ENCODE measurements at places on chromosomes 1 and 21. TPM values are rescaled to one million over a fixed set of nuclear protein-coding genes. Genes with fewer than 3 reads are reported as not detected.

Gene DIO1
- not detected for total RNA-seq

DNA sequence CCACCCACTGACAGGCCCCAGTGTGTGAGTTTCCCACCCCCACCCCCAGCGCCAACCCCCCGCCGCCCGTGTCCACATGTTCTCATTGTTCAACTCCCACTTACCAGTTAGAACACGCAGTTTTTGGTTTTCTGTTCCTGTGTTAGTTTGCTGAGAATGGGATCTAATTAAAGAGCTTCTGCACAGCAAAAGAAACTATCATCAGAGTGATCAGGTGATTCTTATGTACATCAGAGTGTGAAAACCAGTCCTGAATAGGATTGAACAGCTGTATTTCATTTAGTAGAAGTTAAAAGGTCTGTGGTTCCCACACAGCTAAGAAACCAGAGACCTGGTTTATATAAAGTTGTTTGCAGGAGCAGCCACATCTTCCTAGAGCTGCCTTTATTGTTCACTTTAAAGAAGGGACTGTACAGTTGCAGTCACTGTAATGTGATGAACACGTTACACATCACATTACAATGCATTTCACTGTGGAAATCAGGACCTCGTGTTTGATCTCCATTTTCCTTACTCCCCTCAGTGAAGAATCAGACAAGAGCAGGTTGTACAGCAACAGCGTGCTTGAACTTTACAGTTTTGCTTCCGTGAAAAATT is 1.2 kb downstream of the GBP6 start:
- no peak overlapping the region for H3K27ac ChIP-seq
- no peaks in the 10 kb centered on the region for H3K36me3 ChIP-seq
- H3K27me3 ChIP-seq, result no peaks in the 10 kb centered on the region

GRCh38 chr1:101086783-101087182 is 61.2 kb upstream of the DPH5 start:
- H3K27ac ChIP-seq, result no peak overlapping the region
- no peak overlapping the region for H3K4me3 ChIP-seq
- no peaks in the 10 kb centered on the region for H3K36me3 ChIP-seq
- peaks cover 23% of the 10 kb centered on the region for H3K4me1 ChIP-seq

Gene FLG
- total RNA-seq, result not detected

- no peaks in the 10 kb centered on the region for H3K4me1 ChIP-seq
- H3K27ac ChIP-seq, result no peak overlapping the region
- H3K4me3 ChIP-seq, result no peak overlapping the region
- H3K36me3 ChIP-seq, result no peaks in the 10 kb centered on the region
- DNase-seq, result no peak
- H3K27me3 ChIP-seq, result no peaks in the 10 kb centered on the region
Measured at GRCh38 chr1:202247104-202247503, 53.5 kb downstream of the LGR6 start.

DNA sequence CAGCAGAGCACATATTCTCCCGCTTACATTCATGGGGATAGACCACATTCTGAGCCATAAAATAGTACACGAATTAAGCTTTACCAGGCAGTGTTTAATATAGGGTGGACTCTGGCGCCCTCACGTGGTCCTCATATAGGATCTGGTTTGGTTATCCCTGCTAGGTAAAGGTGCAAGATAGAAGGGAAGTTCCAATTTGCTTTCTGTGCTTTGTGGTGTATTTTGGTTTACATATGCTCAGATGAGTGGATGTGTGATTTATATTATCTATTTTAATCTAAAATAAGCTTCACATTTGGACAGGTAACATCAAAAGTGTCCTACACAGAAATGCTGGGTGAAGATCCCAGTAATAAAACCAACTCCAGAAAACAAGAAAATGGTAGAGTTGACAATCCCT is 3.6 kb downstream of the CR1 start:
- no peak overlapping the region for H3K4me3 ChIP-seq
- peaks cover 12% of the 10 kb centered on the region for H3K27me3 ChIP-seq
- DNase-seq, result peak; percentile 43

DNA sequence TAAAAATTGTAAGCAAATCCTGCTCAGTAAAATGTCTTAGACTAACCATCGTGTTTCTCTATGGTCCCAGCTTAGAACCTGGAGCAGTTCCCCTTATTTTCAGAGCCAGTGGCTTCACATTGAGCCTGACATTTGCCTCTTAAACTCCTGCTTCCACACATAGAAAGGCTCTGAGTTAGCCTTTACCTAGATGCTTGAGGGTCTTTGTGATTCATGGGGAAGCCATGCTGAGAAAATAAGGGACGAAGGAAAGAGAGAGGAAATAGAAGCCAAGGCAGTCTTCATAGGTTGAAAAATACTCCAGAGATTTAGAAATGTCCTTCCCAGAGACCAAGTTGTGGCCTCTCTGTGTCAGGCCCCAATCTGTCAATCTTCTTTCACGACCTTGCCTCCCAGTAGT is 16.1 kb upstream of the RBBP5 start:
- DNase-seq, result no peak
- H3K27me3 ChIP-seq, result no peaks in the 10 kb centered on the region
- no peak overlapping the region for H3K4me3 ChIP-seq
- H3K4me1 ChIP-seq, result peaks cover 9% of the 10 kb centered on the region
- no peak overlapping the region for H3K27ac ChIP-seq

Gene NOTCH2
- 53.9 TPM for total RNA-seq

DNA sequence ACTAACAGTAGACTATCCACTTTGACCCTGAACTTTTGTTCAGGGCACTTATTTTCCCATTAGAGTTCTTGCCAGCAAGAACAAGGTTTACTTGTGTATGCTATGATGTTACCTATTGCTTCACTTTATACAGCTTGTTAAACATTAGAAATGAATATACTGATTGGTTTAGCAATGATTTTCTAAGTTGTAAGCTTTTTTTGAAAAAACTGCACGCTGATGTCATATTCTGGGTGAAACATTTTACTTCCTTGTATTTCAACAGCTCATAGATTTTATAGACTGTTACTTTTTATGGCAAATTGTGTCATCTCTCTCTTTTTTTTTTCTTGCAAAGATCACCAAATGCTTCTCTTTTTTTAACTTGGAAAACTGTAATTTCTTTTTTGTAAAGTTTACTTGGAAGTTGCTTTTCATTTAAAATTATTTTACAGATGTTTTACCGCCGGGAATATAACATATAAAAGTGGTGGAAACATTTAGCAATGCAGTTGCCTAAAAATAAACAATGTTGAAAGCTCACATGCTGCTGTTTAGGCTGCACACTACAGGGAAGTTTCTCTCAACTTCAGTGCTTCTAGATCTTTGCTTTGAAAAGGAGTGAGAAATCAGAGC is 215.3 kb upstream of the NFIA start:
- H3K27ac ChIP-seq, result no peak overlapping the region
- DNase-seq, result no peak
- no peaks in the 10 kb centered on the region for H3K4me1 ChIP-seq
- H3K27me3 ChIP-seq, result peaks cover 7% of the 10 kb centered on the region
- H3K36me3 ChIP-seq, result no peaks in the 10 kb centered on the region
- no peak overlapping the region for H3K4me3 ChIP-seq

Gene ADORA1
- total RNA-seq, result not detected

DNA sequence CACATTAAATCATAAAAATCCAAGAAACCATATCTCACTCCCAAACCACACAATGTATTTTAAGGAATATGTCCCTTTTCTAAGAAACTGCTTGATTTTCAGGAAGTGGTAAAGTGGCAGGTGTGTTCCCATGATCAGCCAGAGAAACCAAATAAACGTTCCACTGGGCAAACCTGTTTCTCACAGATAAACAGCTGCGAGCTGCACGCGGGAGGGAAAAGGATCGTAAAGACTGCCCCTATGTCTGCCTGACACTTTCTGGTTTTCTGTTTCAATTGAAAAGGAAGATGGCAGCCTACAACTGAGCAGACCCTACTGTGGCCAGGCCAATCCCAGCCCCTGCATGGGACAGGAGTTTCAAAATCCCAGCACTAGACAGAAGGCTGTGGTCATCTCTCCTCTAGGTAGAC is 36.6 kb downstream of the HIVEP3 start:
- H3K27me3 ChIP-seq, result no peaks in the 10 kb centered on the region
- DNase-seq, result no peak
- no peak overlapping the region for H3K27ac ChIP-seq
- peaks cover 6% of the 10 kb centered on the region for H3K4me1 ChIP-seq

DNA sequence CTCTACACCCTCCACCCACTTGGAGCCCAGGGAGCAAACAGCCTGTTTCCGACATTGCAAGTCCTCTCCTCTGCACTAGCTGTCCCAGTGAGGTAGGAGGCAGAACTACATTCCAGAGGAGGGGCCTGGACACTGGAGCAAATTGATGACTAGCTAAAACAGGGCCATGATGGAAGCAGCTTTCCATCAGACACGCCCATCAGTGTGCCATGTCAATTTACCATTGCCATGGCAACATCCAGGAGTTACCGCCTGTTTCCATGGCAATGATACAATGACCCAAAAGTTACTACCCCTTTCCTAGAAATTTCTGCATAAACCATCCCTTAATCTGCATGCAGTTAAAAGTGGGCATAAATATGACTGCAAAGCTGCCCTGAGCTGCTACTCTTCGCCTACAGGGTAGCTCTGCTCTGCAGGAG is 647.1 kb downstream of the PTPRU start:
- H3K4me3 ChIP-seq, result no peak overlapping the region
- no peaks in the 10 kb centered on the region for H3K36me3 ChIP-seq
- DNase-seq, result no peak
- no peaks in the 10 kb centered on the region for H3K4me1 ChIP-seq

GRCh38 chr1:224292419-224292818 is 37.6 kb downstream of the NVL start:
- peaks cover 37% of the 10 kb centered on the region for H3K36me3 ChIP-seq
- H3K4me1 ChIP-seq, result no peaks in the 10 kb centered on the region
- DNase-seq, result no peak
- no peak overlapping the region for H3K4me3 ChIP-seq
- no peak overlapping the region for H3K27ac ChIP-seq
- no peaks in the 10 kb centered on the region for H3K27me3 ChIP-seq

DNA sequence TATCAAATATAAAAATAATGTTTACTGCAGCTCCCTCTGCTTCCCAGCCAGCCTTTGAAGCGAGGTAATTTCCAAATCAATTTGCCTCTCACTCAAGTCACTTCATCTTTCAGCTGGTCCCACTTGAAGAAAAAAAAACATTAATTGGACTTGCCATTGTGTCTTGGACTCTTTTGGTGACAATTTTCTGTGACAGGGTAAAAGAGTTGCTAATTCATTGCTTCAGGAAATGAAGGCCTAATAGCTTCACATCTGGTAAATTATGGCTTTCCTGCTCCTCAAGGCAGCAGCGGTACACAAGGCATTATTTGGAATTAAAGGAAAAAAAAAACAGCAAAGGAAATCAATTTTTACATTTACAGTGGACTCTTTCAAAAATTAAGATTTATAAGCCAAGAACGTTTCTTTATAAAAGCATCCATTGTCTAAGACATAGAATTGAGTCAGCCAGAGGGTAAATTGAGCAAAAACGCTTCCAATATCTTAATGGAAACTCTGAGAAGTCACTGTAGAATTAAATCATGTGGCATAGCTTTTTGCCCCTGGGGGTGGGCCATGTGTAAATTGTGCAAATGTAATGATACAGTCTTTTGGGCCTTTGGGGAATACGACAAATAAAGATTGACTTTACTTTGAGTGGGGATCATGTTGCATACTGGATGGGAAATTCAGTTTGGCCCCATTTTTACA is 102.5 kb downstream of the LYPLAL1 start:
- no peaks in the 10 kb centered on the region for H3K4me1 ChIP-seq
- H3K36me3 ChIP-seq, result no peaks in the 10 kb centered on the region
- no peaks in the 10 kb centered on the region for H3K27me3 ChIP-seq
- no peak for DNase-seq
- H3K4me3 ChIP-seq, result no peak overlapping the region

Gene RPL11
- total RNA-seq, result 1,242 TPM

Gene PRR9
- total RNA-seq, result not detected

- H3K36me3 ChIP-seq, result no peaks in the 10 kb centered on the region
- no peak overlapping the region for H3K4me3 ChIP-seq
- peaks cover 4% of the 10 kb centered on the region for H3K4me1 ChIP-seq
- peak; percentile 47 for DNase-seq
- no peak overlapping the region for H3K27ac ChIP-seq
Measured at GRCh38 chr21:44368711-44369446, 15.5 kb downstream of the TRPM2 start.

GRCh38 chr1:113701429-113701828 is 57.9 kb downstream of the PHTF1 start:
- no peak for DNase-seq
- no peak overlapping the region for H3K4me3 ChIP-seq
- no peak overlapping the region for H3K27ac ChIP-seq
- H3K36me3 ChIP-seq, result no peaks in the 10 kb centered on the region

- peaks cover 25% of the 10 kb centered on the region for H3K36me3 ChIP-seq
- no peaks in the 10 kb centered on the region for H3K27me3 ChIP-seq
- H3K27ac ChIP-seq, result no peak overlapping the region
- no peak overlapping the region for H3K4me3 ChIP-seq
- no peak for DNase-seq
Measured at GRCh38 chr1:6083385-6083784, 37.7 kb downstream of the KCNAB2 start.

- no peak overlapping the region for H3K4me3 ChIP-seq
- no peaks in the 10 kb centered on the region for H3K4me1 ChIP-seq
- no peaks in the 10 kb centered on the region for H3K27me3 ChIP-seq
- no peaks in the 10 kb centered on the region for H3K36me3 ChIP-seq
Measured at GRCh38 chr1:175576865-175577264, 166.5 kb downstream of the TNR start.

DNA sequence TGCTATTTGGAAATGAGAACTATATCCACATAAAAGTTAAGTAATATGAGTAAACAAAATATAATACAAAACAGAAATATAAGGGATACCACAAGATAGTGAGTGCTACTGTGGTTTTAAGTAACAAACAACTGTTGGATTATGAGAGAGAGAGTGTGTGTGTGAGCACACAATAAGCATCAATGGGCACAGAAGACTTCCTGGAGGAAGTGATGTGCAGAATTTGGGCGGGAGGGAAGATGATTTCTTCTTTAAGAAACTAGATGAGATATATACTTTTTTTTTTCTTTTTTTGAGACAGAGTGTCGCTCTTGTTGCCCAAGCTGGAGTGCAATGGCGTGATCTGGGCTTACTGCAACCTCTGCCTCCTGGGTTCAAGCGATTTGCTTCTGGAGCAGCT is 7.9 kb upstream of the IER5 start:
- H3K27me3 ChIP-seq, result no peaks in the 10 kb centered on the region
- no peak overlapping the region for H3K27ac ChIP-seq
- DNase-seq, result no peak
- no peak overlapping the region for H3K4me3 ChIP-seq
- no peaks in the 10 kb centered on the region for H3K36me3 ChIP-seq

- no peak overlapping the region for H3K4me3 ChIP-seq
- H3K27me3 ChIP-seq, result no peaks in the 10 kb centered on the region
- H3K4me1 ChIP-seq, result no peaks in the 10 kb centered on the region
- no peak for DNase-seq
- H3K36me3 ChIP-seq, result no peaks in the 10 kb centered on the region
Measured at GRCh38 chr1:240190881-240191401, 99.3 kb downstream of the FMN2 start.

- no peaks in the 10 kb centered on the region for H3K36me3 ChIP-seq
- DNase-seq, result no peak
- H3K4me3 ChIP-seq, result no peak overlapping the region
- H3K27ac ChIP-seq, result peak overlapping the region; percentile 99
- H3K27me3 ChIP-seq, result no peaks in the 10 kb centered on the region
Measured at GRCh38 chr1:100893718-100894117, 924 bp downstream of the EXTL2 start.

Gene PDC
- not detected for total RNA-seq

Measured in CD8-positive, alpha-beta memory T cell (primary cell).